ENCODE measurements at places on chromosomes 7 and 10.

GRCh38 chr10:32577448-32577847, 131.5 kb downstream of the CCDC7 start:
- no peak for DNase-seq

DNA sequence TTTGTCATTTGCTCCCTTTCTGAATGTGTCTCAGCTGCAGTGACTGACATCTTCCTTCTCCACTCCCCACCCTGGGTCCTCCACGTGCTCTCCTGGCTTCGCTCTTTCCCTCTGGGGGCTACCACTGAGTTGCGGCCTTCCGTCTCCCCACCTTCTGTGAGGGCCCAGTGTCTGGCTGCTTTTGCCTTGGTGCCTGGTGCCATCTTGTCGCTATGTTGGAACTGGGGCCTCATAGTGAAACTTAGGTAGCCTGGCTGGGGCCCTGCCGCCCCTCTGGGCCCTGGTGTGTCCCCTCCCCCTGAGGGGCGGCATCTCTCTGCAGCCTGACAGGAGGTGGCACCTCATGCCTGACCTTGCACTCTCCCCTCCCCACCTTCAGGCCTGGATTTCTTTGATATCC, 144.1 kb downstream of the ANLN start:
- no peak for DNase-seq

- DNase-seq = no peak
These were observed 535.2 kb downstream of the PHTF2 start for GRCh38 chr7:78333530-78334425.

DNA sequence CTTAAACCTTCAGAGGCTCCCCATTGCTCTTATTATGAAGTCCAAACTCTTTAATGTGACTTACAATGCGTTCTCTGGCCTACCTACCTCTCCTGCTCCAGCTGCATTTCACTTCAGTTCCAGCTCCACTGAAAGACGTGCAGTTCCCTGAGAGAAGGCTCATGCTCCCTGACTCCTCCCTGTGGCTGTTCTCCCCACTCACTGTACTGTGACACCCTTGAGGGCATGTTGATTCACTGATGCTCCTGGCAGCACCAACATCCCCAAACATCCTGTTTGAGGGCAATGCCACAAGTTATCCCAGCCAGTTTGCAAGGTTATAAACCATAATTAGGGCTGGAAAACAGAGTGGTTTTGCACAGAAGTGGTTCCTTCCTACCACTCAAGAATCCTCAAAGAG, 111.2 kb downstream of the LSM5 start:
- no peak for DNase-seq

DNA sequence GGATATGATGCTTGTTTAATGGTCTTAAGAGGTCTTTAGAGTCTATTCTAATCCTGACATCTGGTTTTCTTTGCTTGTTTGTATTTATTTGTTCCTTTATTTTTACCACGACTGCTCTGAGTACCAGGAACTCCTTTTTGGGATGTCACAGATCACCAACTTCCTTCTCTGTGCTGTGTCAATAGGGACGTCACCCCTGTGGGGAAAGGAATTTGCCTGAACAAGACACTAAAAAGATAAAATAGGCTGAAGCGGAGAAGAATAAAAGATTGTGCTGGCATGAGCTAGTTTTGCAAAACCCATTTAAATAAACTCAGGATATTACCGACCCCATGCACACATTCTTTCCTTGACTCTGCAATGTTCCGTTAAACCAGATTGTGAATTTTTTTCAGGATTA, 27.7 kb downstream of the MGMT start:
- DNase-seq = no peak

- no peak for DNase-seq
These were observed 882 bp downstream of the DLX6 start for GRCh38 chr7:97006055-97006815.

DNA sequence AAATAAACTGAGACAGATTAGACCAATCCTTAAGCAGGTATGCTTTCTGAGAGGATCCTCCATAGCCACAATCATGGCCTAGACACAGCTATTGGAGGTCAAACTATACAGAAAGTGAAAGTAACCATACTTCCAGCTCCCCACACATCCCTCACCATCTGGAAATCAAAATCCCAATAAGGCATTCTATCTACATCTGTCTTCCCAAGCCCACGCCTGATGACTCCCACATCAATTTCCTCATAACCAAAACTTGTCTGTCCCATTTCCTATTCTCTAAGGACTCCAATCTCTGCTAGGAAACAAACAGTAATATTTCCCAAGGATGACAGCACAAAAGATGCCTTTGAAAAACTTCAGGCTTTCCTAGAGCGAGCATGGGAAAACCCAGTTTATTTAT, 247.3 kb upstream of the HPS1 start:
- no peak for DNase-seq

GRCh38 chr10:35182631-35183510, 56.2 kb downstream of the CREM start:
- DNase-seq = no peak

DNA sequence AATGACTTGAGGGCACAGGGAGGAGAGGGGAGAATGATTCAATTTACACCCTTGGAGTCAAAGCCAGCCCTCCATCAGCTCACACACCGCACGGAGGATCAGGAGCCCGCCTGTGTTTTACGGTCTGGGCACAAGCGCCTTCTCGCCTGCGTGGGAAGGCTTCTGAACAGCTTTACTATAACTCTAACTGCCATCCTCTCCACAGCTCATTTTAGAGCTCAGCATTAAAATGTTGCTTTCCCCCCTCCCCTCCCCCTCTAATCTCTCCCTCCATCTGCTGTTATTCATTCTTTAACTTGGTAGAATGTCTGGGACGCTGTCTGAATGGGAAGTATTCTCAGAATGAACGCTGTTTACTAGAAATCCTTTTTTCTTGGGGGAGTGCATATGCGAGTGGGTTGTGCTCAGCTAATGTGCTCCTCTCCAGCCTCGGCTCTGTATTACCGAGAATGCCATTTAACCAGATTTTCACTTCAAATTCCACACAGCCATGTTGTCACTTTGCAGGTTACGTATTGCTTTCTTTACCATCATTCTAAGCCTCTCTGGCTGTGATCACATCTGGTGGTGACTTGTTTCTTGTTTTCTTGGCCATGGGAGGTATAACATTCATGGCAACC, 140.1 kb downstream of the GFRA1 start:
- no peak for DNase-seq

DNA sequence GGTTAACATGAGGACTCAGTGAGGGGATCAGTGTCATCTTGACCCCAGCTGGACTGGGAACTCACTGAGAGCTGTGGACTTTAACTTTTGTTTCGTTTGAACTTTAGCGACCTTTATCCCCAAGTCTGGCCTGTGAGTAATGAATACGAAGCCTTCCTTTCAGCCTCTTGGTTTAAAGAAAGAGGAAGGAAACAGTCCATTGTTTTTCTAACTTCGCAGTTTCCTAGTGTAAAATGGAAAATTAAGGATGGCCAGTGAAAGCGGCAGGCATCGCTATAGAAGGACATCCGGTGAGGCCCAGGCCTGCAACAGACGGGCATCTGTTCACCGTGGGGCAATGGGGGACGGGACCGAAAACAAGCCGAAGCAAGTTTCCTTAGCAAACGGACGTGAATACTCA, 44.1 kb upstream of the ADO start:
- peak; percentile 52 for DNase-seq

DNA sequence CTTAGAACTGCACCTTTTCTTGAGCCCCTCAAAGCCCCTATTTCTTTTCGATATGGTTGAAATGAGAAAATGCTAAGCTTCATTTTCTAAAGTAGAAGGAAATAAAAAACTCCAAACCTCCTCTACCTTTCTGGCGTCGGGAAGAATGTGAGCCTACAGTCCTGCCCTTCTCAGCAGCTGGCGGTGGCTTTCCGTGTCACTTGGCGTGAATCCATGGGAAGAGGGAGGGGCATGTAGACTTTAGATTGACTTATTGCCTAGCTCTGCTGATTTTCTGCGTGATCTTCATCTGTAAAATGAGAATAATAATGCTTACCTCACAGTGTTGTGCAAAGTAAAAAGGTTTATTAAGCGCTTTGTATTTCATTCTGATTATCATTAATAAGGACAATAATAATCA, 35.0 kb downstream of the PRR15 start:
- DNase-seq = no peak

DNA sequence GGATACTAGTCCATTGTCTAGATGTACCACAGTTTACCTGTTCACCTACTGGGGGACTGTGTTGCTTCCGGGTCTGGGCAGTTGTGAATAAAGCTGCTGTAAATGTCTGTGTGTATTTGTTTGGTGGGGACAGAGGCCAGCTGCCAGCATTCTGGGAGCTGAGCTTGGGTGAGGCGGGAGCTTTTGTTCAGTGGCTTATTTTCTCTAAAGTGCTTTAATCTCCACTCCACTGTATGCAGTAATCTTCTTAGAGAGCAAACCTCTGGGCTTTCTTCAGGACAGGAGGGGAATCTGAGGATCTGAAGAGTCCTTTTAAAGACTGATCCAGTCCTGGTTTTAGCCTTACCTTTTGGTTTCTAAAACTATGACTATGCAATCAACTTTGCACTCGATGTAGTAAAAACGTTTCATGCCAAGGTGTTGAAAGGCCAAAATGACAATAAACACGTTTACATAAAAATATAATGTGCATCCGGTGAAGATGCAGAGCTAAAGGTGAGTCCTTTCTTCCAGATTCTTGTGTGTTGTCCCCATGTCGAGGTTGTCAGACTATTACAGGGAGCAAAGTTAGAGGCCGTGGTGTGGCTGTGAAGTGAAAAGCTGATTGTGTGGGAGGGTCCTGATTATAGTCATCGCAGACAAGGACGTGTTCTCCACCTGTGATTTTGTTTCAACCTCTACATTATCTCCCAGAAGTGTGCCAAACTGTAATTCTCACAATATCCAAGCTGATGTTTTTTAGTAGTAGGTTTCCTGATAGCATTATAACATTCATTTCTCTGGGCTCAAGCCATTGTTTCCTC, 279.8 kb downstream of the CAMK1D start:
- peak; percentile 15 for DNase-seq

- no peak for DNase-seq
These were observed 60.9 kb downstream of the SLC16A9 start for GRCh38 chr10:59648711-59649201.

DNA sequence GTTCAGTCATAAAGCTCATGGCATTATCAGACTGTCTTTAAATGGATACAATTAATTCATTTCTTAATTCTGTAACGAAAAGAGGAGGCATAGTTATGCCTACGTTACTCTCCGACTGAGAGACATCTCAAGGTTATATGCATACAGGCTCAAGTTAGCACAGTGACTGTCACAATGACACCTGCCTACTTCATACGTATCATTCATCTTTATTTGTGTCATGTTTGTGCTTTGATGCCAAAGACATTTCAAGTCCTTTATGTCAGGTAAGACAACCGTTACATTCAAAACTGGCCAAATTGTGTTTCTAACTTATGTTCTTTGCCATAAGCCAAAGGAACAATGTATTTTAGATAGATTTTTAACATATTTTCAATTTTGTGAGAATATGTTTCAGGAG, 328.8 kb upstream of the NRG3 start:
- DNase-seq = no peak

DNA sequence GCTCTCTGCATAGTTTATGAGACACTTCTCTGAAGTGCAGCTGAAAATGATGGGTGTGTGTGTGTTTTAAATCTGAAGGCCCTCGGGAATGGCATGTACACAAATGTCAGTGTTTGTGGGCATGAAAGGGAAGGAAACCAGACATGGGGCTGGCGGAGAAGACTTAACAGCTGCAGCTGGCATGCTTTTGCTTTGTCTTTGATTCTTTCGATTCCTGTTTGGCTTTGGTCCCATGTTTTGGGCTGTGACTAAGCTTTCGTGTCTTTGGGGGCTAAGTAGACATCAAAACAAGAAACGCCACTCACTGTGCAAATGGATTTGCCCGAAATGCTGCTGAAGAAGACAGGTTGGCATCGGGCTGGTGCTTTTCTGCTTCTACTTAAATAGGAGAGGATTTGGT, 179.3 kb downstream of the PFKFB3 start:
- peak; percentile 98 for DNase-seq

- DNase-seq = no peak
These were observed 54.6 kb upstream of the NANOS1 start for GRCh38 chr10:118974951-118975350.

- no peak for DNase-seq
These were observed 70.5 kb downstream of the FAM204A start for GRCh38 chr10:118271671-118272070.

DNA sequence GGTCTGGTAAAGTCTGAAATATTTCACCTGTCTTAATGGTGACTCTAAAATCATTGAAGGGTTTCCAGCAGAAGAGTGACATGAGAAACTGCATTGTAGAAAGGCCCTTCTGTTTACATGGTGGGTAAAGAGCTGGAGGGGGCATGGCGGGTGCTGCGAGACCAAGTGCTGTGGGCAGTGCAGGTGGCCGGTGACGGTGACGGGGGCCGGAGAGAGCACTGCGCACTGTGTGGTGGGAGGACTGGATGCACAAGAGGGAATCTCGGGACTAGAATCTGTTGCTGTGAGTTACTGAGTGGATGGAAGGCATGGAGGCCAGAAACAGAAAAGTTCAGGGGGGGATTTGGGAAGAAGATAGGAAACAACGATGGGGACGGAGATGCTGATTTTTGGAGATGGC, 218.7 kb downstream of the USP6NL start:
- DNase-seq = no peak

DNA sequence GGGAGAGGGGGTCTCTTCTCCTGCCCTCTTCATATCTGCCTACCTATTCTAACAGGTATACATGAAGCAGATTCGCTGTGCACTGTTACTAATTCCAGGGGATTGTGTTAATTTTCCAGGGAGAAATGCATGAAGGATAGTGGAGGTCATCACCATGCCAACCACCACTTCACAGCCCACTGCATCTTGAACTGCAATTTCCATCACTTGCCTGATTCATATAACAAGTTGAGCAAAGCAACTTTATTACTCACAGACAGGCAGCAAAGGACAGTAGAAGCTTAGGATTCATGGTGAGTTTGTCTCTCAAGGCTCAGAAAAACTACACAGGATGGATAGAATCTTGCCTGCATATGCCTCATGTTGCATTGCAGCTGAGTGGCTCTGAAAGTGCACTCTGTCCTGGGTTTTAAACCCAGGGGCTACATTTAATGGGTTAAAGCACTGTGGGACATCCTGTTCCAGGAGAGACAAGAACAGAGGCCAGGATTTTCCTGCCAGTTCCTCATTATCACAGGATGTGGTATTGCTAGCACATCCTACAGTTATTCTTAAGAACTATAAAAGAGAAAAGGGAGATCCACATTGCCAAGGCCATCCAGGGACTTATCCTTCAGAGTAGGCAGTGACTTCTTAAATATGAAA, 136.9 kb upstream of the PRSS1 start:
- no peak for DNase-seq

- peak; percentile 12 for DNase-seq
These were observed 23.6 kb upstream of the CREB3L2 start for GRCh38 chr7:138025215-138026186.

- no peak for DNase-seq
These were observed 248.1 kb downstream of the AHR start for GRCh38 chr7:17546592-17546991.

- DNase-seq = no peak
These were observed 19.4 kb downstream of the SPOCK2 start for GRCh38 chr10:72068901-72069446.

- DNase-seq = peak; percentile 98
These were observed 133.6 kb downstream of the CUBN start for GRCh38 chr10:16995867-16996529.

All from common myeloid progenitor, CD34-positive (primary cell).